ENCODE measurements at places on chromosomes 4 and X.

- no peak for DNase-seq
Measured at GRCh38 chr4:55116450-55116849, 8.9 kb downstream of the KDR start.

DNA sequence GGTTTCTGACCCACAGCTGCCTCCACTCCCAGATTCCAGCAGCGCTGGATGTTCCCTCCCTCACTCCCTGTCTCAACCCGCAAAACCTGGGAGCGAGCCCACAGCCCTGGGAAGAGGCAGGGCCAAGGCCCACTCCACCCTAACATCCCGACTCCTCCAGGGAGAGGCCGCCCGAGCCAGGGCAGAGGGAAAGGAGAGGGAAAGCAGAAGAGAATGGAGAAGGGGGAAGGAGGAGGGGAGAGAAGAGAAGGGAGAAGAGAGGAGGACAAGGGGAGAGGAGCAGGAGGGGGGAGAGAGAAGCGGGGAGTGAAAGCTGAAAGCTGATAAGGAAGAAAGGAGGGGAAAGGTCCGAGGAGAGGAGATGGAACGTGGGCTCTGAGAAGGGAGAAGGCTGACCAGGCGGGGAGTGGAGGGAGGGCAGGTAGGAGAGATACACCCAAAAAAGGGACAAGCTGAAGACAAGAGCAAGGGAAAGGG is 120.2 kb upstream of the PJA1 start:
- no peak for DNase-seq

DNA sequence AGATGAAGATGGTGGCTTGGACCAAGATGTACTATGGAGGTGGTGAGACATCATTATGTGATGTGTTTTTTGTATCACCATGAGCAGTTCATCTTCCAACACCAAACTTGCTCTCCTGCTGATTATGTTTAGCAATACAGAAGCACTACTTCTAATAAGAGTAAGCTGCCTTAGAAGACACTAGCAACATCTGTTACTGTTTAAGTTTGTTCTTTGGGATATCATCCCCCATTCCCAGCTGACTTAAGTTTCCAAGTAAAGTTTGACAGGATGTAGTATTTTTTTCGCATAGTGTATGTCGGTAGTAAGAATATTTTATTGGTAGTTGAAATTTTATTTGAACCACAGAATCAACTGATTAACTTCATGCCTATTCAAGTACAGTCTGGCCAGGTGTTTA is 123.5 kb upstream of the BMPR1B start:
- DNase-seq = no peak

GRCh38 chr4:170758988-170759387 is 669.2 kb upstream of the AADAT start:
- no peak for DNase-seq

DNA sequence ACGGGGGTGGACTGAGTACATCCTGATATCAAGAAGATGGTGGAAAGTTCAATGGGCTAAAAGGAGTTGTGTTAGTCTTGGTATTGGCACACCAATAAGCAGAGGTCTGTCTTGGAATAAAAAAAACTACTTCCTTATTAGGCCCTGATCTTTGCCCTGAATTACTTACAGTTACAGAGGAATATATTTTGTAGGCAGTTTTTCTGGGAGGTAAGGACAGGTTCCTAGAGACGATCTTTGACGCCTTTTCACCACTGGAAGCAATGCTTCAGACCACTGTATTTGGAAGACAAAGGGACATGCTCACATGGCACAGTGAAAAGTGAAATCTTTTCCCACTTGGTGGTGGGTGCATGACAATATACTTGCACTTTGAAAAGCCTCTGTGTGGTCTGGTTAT is 618 bp upstream of the XK start:
- peak; percentile 22 for DNase-seq

- no peak for DNase-seq
Measured at GRCh38 chr4:57080781-57081650, 29.2 kb downstream of the IGFBP7 start.

- DNase-seq = no peak
Measured at GRCh38 chrX:42109428-42109827, 186.1 kb upstream of the CASK start.

GRCh38 chrX:31545726-31546125 is 473.9 kb upstream of the FTHL17 start:
- DNase-seq = no peak

GRCh38 chr4:5863461-5864113 is 29.3 kb downstream of the CRMP1 start:
- DNase-seq = peak; percentile 7

DNA sequence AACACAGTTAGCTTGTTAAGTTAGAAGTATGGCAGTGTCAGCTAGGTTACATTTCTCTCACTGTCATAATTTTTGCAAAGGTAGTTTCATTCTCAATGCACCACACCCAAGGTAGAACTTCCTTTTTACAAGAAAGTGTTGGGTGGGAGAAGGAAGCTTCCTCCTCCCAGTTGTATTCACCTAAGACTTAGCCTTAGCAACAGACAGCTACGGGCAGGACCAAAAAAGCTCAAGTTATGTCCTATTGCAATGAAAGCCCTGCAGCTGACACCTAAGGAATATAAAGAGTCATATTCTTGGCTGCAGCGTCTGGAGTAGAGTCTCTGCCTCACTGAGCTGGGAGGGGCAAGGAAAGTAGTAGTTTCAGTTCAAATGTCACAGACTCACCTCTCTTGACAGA is 25.1 kb upstream of the PRDM8 start:
- DNase-seq = no peak

- no peak for DNase-seq
Measured at GRCh38 chr4:112859456-112860184, 189.8 kb upstream of the ANK2 start.

DNA sequence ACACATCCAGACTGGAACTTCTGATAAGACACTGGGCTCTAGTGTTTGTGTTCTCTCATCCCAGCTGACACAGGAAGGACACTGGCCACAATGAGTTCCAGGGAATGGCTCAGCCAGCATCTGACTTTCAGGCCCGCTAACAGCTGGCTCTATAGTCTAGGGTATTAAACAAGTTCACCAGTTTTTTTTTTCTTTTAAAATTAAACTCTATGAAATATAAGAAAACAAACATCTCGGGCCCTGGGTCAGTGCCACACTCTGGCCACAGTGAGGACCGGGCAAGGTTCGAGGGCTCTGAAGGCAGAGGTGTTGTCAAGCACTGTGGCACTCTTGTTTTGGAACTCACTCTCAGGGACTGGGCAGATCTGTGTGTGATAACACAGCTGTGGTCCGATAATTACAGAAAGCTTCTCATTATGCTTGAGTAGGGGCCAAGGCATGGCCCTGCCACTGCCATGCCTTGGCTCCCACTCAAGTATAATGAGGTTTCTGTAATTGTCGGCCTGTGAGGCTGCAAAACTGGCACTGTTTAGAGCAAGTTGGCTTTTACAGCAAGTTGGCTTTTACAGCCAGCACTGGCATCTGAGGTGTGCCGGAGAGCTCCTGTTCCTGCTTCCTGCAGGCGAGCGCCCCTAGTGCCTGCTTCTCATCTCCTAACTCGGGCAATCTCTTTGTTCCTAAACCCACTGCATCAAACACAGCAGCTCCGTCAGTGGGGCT is 62.8 kb downstream of the PPP1R2C start:
- DNase-seq = peak; percentile 90

DNA sequence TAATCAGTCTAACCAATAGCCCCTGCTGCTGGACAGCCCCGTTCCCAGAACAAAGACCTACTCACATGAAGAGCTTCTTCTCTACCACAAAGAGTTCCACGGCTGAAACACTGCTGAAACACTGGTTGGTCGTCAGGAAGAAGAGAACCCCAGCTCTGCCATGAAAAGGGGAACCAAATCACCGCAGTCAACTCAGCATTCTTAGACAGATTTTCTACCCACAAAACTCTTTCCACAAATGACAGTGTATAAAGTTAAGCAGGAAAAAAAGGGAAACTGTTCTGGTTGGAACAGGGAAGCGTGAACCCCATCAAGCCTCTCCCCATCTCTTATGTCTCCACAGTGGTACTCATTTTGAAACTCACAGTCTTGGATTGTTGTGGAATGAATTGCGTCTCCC is 57.3 kb downstream of the ABCG2 start:
- no peak for DNase-seq

DNA sequence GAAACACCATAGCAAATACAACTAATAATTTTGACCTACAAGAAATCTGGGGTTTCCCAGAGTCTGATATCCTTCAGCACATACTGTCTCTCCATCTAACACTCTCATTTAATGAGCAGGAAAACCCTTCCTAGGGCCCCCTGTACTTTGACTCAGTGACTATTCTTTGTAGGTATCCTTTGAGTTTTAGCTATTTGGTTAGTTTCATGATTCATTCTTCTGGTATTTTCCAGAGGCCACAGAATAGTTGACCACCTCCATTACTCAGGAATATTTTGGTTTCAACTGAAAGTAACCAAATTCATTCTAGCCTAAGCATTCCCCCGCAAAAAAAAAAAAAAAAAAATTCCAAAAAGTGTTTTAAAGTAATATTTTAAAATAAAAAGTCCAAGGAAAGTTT is 140.0 kb downstream of the IDS start:
- no peak for DNase-seq
